Stimulated activated naive CD4-positive, alpha-beta T cell (primary cell): ENCODE measurements at places on chromosomes 1 and 21.

- no peak for DNase-seq
These were observed 20.0 kb upstream of the CPT2 start for GRCh38 chr1:53176452-53177208.

DNA sequence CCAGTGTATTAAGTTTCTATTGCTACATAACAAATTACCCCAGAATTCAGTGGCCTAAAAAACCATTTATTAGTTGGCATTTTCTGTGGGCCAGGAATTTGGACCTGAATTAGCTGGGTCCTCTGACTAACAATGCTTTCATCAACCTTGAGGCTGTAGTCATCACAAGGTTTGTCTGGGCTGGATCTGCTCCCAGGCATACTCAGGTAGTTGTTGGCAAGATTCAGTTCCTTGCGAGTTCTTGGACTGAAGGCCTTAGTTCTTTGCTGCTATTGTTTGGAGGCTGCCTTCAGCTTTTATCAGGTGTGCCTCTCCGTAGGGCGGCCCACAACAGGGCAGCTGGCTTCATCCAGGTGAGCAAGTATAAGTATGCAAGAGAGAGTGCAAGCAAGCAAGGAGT is 31.4 kb upstream of the DEPDC1 start:
- no peak for DNase-seq

DNA sequence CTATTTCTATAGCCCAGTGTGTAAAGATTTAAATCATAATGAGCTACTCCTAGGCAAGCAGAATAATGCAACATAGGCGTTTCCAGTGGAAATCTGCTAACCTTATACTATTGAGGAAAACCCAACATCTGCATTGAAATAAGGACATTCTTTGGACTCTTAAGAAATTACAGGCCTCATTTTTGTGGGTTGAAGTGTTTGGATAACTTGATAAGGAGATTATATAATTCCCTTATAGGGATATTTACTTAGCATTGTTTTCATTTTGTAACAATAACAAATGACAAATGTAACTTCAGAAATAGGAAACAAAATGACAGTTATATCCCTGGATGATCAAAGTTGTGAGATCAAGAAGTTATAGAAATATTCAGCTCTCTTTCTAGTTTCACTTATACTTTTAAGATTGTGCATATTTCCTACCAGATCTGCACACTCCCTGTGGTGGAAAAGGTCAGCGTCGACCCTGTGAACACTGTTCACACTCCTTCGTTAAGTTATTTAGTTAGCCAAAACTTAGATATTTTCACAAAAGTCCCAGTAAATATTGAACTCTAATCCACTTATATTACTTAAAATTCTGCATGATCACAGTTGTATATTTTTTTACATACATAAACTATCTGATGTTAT is 284.4 kb upstream of the C1orf105 start:
- DNase-seq: no peak

DNA sequence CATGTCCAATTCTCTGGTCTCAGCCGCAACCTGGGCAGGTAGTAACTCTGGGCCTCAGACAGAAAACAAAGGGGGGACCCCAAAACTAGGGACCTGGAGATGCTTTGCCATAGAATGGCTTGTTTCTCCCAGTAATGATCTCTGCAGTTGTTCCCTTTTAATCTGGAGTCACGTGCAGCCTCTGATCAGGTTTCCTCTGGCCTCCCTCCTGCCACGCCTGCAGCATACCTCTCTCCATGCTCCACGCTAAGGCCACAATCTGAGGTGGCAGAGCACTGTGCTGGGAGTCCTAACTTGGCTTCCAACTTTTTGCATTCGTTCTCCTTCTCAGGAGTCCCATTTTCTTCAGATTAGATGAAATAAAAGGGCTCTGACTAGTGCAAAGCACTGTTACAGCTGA is 1.9 kb downstream of the PABPC4 start:
- DNase-seq: no peak

DNA sequence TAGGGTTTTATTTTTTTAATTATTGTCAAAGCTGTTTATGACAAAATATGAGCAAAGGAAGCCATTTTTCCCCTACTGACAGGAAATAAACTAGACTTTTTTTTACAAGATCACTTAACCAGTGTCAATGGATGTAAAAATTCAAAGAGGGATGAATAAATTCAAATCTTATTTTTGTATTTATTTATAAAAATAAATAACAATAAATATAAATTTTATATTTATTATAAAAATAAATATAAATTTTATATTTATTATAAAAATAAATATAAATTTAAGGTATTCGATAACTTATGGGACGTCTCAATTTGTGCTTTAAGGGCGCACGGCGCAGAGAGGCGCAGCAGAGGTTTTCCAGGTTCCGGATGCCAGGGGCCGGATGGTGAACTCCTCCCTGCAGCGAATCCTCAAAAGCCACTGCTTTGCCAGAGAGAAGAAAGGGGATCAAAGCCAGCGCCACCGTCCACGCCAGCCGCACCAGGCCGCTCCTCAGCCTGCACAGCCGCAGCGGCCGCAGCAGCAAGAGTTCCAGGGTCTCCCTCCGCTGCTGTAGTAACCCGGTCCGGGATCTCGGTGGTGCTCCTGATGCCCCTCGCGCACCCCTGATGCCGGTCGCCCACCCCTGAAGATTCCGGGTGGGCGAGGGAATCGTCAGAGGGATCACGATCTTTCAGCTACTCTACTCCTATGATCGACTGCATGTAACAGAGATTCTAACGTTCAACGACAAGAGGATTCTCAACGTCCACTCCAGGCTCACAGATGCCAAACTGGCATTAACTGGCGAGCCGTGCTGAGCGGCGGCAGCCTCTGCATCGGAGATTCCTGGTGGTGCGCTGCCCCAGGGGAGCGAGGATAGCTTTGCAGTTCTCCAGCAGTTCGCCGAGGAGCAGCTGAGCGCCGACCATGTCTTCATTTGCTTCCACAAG is 28.5 kb upstream of the RLF start:
- DNase-seq: no peak

DNA sequence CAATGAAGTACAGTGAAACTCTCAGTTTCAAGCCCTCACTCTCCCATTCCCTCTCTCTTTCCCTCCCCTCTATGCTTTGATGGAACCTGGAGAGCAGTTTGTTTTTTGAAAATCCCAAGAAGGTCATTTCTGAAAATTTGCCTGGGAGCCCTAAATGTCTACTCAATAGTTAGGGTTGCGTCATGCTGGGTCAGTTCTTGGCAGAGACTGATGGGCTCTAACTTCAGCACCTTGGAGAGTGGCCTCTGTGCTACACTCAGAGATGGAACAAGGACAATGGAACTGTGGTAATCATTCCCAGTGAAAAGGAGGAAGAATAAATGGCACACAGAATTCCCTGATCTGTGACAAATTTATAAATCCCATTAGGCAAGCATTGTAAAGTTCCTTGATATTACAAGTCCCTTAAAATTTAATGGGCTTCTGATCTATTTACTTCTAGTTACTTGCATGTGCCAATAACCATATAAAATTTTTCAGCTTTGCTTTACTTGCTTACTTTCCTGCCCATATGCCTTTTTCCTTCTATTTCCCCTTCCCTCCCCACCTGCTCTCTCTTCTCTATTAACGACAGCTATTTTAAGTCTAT is 182.9 kb upstream of the KCND3 start:
- no peak for DNase-seq

DNA sequence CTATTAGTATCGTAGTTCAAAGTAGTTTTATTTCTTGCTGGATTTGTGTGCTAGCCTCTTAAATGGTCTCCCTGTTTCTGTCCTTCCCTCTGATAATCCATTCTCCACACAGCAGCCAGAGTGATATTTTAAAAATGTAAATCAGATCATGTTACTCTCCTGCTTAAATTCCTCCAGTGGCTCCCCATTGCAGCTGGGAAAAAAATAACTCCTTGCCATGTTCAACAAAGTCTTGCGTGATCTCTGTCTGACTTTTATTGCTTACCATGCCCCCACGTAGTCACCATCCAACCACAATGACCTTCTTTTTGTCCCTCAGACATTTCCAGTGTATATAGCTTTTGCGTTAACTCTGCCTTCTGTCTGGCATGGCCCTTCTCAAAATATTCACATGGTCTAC is 178.8 kb downstream of the FGGY start:
- DNase-seq: no peak

- DNase-seq: no peak
These were observed 44.9 kb downstream of the MAP3K21 start for GRCh38 chr1:233372218-233373120.

DNA sequence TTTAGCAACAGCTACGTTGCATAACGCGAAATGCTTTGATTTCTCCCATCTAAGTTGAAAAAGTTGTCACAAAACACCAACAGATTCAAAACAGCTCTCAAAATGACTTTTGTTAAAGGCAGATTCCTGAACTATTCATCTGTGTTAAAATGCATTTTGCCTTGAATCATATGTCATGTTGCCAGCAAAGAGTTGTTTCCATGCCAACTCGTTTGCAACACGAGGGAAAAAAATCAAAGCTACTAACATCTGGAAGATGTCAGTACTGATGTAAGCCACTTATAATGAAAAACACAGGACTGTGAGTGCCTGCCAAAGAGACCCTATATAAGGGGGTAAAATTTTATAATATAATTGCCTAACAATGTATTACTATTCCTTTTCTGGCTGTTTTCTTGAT is 182.7 kb upstream of the PTBP2 start:
- DNase-seq: no peak

DNA sequence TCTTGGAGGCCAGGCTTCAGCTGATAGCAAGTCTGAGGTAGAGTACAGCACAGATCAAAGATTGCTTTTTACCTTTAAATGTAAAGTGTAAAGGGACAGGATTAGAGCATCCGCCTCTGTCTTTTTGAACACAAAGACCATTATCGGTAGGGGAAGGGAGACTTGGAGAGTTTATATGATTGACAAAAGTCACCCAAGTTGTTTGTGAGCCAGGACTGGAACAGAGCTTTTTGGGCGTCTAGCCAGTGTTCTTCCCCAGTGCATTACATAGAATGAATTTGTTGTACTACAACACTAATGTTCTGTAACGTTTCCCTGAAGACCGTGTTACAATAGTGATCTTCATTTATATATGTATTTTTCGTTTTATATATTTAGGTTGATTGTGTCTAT is 9.3 kb upstream of the PIGC start:
- no peak for DNase-seq

GRCh38 chr21:41726058-41726558 is 40.7 kb downstream of the RIPK4 start:
- DNase-seq: no peak

- no peak for DNase-seq
These were observed 76.4 kb downstream of the FOXD2 start for GRCh38 chr1:47514229-47514628.

- DNase-seq: peak; percentile 26
These were observed 23.8 kb downstream of the CD244 start for GRCh38 chr1:160838888-160839287.

- no peak for DNase-seq
These were observed 83.4 kb upstream of the PLPPR4 start for GRCh38 chr1:99180915-99181314.

- DNase-seq: no peak
These were observed 6.3 kb upstream of the OSBPL9 start for GRCh38 chr1:51610637-51611036.

DNA sequence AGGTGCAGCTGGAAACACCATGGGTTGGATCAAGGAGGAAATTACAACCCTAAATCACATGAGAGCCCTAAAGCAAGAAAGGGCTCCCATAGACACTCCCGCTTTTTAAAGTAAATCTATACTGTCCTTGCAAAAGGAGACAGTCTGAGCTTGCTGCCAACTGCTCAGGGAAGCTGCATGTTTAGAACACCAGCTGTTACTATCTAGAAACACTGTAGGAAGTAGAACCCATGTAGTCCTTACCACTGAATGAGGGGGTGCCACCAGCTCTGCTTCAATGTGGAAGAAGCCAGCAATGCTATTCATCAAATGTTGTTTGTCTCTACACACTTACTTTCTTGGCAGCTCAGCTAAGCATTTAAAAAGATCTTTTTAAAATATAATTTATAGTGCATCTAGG is 79.8 kb downstream of the PIGK start:
- DNase-seq: no peak

GRCh38 chr1:227263869-227264268 is 54.4 kb downstream of the CDC42BPA start:
- no peak for DNase-seq

DNA sequence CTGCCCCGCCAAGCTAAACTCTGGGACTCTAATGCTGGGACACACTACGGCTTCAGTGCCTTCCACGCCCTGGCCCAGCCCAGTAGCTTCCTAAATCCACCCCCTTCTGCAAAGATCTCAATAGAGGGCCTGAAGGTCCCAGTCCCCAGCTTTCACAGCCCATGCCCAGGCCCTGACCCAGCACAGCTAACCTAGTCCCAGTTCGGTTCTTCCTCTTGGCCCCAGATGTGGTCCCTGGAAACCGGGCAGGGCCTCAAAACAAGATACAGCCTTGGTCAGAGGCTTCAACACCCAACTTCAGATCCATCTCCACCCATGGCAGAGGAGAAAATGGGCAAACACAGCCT is 646 bp upstream of the PDZK1IP1 start:
- DNase-seq: no peak

DNA sequence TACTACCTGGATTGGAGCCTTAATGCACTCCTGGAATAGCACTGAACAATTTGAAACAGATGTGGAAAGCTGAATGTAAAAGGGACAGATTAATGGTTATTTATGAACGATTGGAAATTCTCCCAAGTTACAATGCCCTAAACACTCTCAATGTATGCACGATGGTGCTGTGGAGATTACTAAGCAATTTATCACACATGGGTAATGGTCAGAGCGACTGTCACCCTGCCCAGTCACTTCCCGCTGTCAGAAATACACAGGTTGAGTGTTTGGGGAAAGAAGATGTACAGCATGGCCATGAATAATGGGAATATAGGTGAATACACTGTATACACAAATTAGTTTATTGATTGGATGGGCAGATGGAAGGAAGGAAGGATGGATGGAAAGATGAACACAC is 342.4 kb downstream of the VAV3 start:
- no peak for DNase-seq

- DNase-seq: no peak
These were observed 38.5 kb downstream of the COQ8A start for GRCh38 chr1:226978432-226979114.

DNA sequence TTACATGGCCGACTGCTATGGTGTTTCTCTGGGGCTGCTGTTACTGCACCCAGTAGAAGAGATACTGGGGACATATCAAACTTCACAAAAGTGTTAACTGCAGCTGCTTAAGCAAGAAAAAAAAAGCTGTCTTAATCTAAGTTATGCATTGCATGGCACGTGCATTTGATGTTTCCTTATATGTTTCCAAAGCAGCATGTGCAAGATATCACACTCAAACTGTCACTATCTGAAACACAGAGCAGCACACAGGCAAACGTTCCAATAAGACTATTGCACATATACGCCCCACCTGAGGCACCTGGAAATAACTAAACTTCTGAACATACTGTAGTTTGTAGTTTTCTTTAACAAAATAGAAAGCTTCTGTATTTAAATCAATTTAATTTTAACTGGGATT is 671.4 kb upstream of the ADGRL2 start:
- no peak for DNase-seq
